ENCODE measurements at places on chromosomes 2 and 18. TPM values are rescaled to one million over a fixed set of nuclear protein-coding genes. Genes with fewer than 3 reads are reported as not detected.

FAHD2A gene
- 21.9 TPM for total RNA-seq

FAP gene
- total RNA-seq = 1.3 TPM

CYP27A1 gene
- total RNA-seq = 3.4 TPM

PLCD4 gene
- total RNA-seq = 2.2 TPM

LDLRAD4 gene
- total RNA-seq = 299 TPM

DYNAP gene
- total RNA-seq = not detected

IL1A gene
- not detected for total RNA-seq

IGFBP5 gene
- 11.6 TPM for total RNA-seq
